CD4-positive, alpha-beta T cell treated with Interleukin-4 for 4 hours (primary cell): ENCODE measurements at places on chromosomes 1 and 21.

- peak; percentile 83 for DNase-seq
These were observed 188.9 kb upstream of the EDN2 start for GRCh38 chr1:41673378-41673777.

DNA sequence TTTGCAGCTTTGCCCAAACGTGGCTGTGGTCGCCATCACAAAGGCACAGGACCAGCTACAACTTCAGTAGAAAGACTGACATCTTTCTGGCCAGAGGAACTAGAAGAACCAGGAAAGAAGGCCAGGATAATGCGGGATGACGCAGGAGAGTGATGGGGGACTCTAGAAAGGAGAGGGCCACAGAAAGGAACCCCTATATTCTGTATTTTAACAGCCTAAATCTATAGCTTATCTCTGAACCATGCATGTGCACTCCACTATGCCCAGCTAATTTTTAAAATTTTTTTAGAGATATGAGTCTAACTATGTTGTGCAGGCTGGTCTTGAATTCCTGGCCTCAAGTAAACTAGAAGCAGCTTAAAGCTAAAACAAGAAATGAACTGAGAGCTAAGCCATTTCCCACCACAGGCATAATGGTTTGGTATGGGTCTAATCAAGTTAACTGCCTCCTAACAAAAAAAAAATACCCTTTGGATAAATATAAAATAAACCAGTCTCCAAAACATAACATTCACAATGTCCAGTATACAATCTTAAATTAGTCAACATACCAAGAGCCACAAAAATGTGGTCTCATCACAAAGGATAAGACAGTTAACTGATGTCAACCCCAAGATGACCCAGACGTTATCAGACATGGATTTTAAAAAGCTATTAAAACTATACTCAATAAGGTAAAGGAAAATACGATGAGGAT lies 18.0 kb downstream of the LTN1 start:
- DNase-seq, result no peak

GRCh38 chr1:184838504-184838951 lies 83.9 kb upstream of the EDEM3 start:
- peak; percentile 46 for DNase-seq

GRCh38 chr1:31723828-31724359 lies 20.1 kb upstream of the COL16A1 start:
- DNase-seq, result peak; percentile 19

- DNase-seq, result peak; percentile 67
These were observed 60.8 kb downstream of the FASLG start for GRCh38 chr1:172719694-172720138.

DNA sequence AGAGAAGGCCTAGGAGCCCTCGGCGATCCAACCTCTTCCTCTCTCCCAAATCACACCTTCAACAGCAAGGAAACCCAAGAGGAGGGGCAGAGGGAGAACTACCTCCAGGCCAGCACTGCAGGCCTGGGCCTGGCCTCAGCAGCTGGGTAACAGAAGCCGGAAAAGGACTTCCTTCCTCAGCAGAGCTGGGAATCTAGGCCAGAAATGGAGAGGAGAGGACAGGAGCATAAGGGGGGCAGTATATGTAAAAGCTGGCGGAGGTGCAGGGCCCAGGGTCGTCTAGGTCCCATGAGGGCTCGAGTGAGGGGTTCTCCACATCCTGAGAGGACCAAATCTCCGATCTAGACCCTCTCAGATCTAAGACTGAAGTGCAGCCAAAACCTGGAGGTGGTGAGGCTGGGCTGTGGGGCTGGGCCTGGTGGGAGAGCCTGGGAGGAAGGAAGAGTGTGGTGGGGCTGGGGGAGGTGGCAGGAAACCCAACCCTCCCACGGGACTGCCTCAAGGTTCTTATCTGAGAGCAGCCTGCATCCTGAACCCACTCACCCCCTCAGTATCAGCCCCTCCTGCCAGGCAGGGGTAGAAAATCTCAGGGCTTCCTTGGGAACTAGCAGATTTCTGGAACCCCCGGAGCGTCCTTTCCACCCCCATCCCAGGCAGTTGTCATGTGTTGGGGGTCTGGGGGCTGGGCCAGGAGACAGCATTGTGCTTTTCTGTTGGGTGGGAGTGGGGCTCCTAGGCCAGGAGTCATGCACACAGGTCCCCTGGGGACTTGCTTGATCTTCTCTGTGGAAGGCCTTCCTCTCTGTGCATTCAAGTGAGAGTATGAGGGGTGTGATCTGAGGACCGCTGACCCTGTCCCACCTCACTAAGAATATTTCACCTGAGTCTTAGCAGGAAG lies 33.0 kb downstream of the PIK3C2B start:
- DNase-seq, result peak; percentile 31

- DNase-seq, result no peak
These were observed 11.8 kb downstream of the DCLRE1B start for GRCh38 chr1:113916974-113917373.

- DNase-seq, result peak; percentile 29
These were observed 1.3 kb upstream of the GPATCH4 start for GRCh38 chr1:156602557-156602993.

DNA sequence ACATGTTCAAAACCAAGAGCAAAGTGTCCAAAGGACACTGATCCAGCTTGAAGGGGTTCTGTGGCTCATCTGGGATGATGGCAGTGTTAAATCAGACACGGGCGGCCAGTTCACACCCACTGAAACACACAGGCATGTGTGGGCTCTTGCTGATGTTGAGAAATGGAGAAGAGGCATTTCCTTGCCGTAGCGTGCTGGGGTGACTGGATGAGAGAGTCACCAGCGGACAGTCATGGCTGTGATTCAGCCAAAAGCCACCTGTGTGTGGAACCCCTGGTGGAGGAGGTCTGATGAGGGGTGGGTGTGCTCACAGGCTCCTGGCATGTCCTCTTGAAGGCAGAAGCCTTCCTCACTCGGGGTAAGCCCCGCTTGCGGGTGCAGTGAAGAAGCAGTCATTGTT lies 7.2 kb downstream of the C1orf35 start:
- no peak for DNase-seq

DNA sequence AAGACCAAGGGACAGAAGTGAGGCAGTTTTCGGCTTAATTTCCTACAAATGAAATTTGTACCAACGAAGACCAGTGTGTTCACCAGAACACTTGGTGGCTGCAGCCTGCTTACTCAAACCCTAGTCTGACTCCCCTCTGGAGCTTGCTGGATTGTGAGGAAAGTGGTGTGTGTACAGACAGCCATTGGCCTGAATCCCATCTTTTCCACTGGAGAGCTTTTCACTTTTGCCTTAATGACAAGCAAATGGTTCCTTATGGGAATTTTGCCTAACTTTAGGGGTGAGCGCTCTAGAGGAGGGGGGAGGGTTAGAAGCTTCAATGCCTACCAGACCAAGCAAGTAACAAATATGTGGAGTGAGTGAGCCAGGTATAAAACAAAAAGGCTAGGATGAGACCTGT lies 17.3 kb downstream of the METTL13 start:
- no peak for DNase-seq

DNA sequence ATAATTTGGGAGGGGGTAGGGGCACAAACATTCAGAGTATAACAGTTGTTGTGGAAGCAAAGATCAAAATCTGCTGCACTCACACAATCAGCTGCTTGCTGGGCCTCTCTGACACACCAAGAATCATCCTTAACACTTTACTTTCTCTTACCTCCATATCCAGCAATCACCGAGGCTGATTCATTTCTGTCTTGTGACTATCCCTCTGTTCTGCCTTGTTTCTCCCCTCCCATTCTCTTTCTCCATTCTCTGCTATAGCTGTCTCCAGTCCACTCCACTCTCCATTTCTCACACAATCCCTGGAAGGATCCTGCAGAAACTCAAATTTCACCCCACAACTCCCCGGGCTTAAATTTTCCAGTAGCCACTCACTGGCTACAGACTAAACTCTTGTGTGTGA lies 91.8 kb upstream of the NGF start:
- DNase-seq, result no peak

DNA sequence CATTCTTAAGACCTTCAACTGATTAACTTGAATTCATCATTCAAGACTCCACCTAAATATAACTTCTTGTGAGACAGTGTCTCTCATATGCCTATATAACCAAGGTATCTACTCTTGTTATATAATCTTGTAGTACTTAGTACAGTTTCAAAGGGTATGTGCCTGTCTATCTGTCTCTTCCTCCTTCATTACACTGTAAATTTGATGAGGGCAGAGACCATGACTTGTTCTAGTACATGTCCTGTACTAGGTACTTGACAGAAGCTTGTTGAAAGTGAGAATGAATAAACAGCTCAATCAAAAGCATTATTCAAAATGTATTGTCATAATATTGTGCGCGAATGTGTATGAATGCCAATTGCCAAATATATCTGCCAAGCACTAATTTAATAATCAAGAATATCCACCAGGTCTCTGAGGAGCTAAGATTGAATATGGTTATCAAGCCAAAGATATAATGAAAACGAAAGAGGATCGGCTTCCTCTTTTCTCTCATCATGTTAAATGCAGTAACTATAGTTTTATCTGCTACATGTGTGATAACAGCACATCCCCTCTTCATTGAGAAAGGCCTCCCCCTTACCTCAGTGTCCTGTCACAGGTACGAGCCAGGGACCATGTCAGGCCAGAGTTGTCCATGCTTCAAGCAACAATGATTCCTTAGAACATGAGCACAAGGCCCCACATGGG lies 117.3 kb downstream of the UCHL5 start:
- no peak for DNase-seq

- no peak for DNase-seq
These were observed 21.7 kb upstream of the PIGC start for GRCh38 chr1:172465617-172466016.

DNA sequence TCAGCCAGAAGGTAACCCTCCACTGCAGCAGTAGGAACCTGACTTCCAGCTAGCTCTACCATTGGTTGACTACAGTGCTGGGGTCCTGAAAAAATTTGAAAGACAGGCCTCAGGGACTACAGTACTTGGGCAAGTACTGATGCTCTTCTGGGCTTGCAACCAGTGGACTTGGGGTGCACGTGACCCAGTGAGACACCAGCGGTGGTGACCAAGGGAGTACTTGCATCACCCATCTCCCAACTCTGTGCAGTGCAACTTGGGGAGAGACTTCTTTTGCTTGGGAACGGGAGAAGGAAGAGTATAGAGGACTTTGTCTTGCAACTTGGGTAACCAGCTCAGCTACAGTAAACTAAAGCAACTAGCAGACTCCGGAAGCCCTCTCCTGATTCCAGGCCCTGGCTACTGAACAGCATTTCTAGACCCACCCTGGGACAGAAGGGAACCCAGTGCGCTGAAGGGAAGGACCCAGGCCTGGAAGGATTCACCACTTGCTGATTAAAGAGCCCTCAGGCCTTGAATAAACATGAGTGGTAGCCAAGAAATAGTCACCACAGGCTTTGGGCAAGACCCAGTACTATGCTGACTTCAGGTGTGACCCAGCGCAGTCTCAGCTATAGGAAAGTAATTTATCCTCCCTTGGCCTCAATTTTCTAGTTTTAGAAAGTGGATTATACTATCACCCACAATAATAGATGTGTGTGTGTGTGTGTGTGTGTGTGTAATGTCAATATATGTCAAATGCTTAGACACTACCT lies 45.6 kb downstream of the TNNI3K start:
- DNase-seq, result no peak
